ENCODE measurements at places on chromosomes 3 and 15.

GRCh38 chr3:187544326-187544725 is 125.9 kb downstream of the SST start:
- DNase-seq = no peak

GRCh38 chr3:123449102-123449996 is 459 bp upstream of the ADCY5 start:
- DNase-seq = no peak

- DNase-seq = no peak
Measured at GRCh38 chr15:62966294-62967078, 76.1 kb upstream of the TPM1 start.

DNA sequence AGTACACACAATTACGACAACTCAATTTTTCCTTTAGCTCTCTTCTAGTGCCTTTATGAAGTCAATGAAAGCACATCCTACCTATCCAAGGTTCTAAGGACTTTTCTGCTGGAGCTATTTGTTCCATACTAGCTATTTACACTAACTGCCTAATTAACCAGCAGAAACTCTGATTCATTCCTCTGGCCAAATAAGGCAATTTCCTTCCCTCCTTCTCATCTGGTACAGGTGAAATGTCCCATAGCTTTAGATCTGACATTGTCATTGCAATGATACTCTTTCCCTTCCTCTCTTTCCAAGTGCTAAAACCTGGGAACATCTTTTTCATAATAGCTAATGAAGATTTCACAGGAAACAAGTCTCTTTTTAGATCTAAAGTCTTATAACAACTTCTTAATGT is 521.7 kb downstream of the SOX2 start:
- no peak for DNase-seq

DNA sequence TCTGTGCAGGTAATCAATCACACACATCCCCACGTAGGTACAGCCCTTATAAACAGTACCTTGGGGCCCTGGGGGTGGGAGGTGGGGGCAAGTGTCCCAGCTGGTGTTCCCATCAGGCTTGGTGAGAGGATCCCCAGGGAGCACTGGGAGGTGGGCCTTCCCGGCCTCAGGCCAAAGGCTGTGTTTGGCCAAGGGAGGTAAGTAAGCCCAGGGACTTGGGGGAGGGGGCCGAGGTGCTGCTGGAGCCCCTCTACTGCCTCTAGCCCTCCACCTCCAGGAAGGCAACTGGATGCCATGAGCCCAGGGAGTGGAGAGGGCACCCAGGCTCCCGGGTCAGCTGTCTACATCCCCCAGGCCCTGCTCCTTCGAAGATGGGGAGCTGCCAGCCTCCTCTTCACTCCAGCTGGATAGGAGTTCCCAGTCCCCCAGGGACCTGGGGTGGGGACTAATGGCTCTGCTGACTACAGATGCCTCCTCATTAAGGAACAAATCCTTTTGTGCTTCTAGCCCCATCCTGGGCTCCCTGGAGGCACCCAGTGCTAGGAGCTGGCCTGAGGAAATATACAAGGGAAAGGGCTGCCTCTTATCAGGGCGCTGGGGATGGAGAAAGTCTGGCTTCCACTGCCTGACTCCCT is 33.1 kb downstream of the RNU5B-1 start:
- no peak for DNase-seq

GRCh38 chr3:162738784-162739183 is 1242.2 kb downstream of the OTOL1 start:
- DNase-seq = no peak

DNA sequence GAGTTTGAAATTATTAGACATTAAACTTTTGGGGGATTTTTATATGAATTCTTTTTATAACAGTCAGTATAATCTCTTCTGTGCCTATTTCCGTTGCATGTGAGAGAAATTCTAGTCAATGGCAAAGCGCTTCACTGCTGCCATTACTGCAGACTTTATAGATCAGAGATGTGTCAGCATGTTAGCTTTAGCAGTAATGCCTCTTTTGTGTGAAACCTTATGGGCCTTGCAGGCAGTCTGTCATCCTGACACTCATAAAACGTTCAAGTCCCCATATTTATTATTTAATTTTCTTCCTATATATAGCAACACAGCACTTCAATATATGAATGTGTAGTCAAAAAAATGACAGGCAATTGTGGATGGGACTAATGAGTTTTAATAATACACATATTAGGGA is 191.0 kb downstream of the NLGN1 start:
- DNase-seq = no peak

GRCh38 chr3:30954426-30954825 is 60.0 kb upstream of the GADL1 start:
- DNase-seq = no peak

- no peak for DNase-seq
Measured at GRCh38 chr3:186150041-186150830, 41.3 kb upstream of the ETV5 start.

- DNase-seq = no peak
Measured at GRCh38 chr15:90529011-90529370, 732 bp upstream of the CRTC3 start.

- no peak for DNase-seq
Measured at GRCh38 chr15:59360896-59361295, 11.8 kb downstream of the MYO1E start.

DNA sequence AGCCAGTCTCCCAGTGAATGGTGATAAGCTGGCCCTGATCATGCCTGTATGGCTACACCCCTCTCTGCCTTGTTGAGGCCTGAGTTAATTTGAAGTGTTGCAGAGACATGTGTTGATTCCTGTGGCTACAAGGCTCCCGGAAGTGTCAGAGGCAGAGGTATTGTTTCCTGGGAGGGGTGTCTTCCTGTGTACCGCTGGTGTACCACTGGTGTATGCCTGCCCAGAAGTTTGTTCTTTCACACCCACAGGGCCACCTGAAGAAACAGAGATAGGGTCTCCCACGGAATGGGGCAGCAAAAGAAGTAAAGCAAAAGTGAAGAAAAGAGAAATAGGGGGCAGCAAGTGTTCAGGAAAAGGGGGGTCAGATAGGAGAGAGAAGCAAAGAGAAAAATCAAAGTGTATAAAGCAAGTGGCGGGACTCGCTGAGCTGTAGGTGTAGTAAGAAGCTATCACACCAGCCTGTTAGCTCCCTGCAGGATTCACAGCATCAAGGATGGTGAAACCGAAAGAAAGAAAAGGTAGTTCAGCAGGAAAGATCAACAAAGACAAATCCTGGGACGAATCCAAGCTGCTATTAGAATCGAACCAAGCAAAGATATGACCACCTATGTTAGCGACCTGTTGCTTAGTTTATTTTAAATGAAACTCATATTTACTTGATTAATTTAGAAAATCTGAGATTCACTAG is 36.6 kb upstream of the CD47 start:
- peak; percentile 44 for DNase-seq

GRCh38 chr3:134459562-134459961 is 26.2 kb downstream of the ANAPC13 start:
- no peak for DNase-seq

GRCh38 chr3:111737706-111738086 is 121.4 kb upstream of the PHLDB2 start:
- DNase-seq = no peak

DNA sequence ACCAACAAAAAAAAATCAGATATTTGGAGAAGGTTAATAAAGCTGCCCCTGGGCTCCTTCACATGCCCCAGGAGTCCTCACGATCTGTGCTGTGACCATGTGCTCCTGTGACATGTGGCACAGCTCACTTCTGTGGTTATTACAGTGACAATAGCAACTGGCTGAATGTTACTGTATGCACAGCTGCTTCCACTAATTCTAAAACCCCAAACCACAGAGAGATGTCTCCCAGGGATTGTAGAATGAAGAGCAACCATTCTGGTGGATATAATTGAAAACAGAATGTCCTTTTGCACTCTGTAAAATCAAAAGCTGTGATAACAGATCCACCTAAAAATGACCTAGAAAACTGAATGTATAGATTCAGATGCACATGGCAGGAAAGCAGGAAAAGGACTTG is 489.2 kb upstream of the CNTN4 start:
- no peak for DNase-seq

- no peak for DNase-seq
Measured at GRCh38 chr3:171704002-171704401, 106.3 kb downstream of the PLD1 start.
